ENCODE measurements at places on chromosomes 13 and 19.

DNA sequence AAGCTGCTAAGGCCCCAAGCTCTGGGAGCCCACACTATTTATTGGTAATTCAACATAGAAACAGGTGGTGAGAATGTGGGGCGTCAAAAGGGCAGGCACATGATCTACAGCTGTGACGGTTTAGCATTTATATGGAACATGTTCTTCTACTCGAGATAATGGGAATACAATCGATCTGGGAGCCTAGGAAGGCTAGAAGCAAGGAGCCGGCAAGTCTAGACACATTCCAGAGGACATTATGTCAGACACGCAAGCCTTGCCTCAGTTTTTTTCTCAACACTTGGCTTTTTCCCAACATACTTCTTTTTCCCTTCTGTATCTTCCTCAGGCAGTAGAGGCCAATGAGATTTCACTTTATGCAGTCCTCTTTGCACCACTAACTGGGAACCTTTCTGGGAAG lies 315.7 kb upstream of the SLITRK5 start:
- DNase-seq, result no peak

- DNase-seq, result no peak
These were observed 603.7 kb downstream of the UQCRFS1 start for GRCh38 chr19:28609091-28609755.

GRCh38 chr19:1177322-1178114 lies 3.5 kb upstream of the SBNO2 start:
- DNase-seq, result no peak

GRCh38 chr19:13926715-13927114 lies 11.5 kb downstream of the PODNL1 start:
- DNase-seq, result no peak

GRCh38 chr19:2732883-2733282 lies 6.9 kb downstream of the SLC39A3 start:
- DNase-seq, result no peak

DNA sequence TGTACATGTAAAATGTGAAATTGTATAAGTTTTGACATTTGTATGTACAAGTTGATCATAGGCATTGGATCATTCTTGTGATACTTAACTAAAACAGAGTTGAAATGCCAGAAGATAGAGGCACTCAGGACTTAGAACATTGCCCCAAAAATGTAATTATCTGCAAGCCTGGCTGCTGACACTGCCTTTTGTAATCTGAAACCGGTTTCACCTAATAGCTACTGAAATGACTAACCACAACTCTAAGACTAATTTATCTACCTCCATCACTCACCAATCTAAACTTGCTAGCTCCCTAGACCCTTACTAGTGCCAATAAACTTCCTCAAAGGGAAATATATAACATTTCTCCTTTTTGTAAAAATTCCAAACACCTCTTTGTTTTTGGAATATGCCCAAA lies 2596.2 kb downstream of the PCDH9 start:
- DNase-seq, result no peak

DNA sequence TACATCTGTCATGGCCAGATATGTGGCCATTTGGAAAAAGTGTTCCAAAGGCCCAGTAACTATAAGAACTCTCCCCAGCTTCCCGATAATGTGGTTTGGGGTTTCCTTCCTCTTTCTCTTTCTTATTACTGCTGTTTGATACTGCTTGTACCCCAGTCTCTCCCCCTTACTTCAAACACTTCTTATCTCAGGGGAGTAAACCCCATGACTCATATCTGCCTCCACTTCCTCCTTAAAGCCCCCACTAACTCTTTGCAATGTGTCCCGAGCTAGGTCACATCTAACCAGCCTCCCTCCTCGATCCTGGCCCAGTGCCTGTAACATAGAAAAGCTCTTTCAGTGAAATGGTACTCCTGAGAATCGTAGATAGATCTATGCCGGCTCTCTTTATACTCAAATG lies 82.4 kb upstream of the STARD13 start:
- no peak for DNase-seq

- no peak for DNase-seq
These were observed 6.8 kb downstream of the FUT6 start for GRCh38 chr19:5832527-5833216.

DNA sequence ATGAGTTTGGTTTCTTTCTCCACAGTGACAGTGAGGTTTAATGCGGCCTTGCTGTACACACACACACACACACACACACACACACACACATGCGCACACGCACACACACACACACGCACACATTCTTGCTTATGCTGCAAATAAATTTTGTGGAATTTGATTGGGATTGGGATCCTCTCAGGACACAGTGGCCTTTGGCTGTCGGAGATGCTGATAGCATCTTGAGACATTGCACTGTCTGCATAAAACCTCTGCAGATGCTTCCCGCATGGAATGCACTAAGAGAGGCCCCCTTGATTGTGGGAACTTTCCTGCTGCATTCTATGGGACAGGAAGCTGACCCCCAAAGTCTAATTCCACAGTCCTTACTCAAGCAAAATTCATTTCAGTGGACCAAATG lies 145.6 kb downstream of the FLT1 start:
- no peak for DNase-seq

- no peak for DNase-seq
These were observed at the start of gene ZNF582 for GRCh38 chr19:56393119-56394012. ZNF582 (minus strand) TSS chr19:56393534; CDS start chr19:56391752, 1,782 bp downstream.

DNA sequence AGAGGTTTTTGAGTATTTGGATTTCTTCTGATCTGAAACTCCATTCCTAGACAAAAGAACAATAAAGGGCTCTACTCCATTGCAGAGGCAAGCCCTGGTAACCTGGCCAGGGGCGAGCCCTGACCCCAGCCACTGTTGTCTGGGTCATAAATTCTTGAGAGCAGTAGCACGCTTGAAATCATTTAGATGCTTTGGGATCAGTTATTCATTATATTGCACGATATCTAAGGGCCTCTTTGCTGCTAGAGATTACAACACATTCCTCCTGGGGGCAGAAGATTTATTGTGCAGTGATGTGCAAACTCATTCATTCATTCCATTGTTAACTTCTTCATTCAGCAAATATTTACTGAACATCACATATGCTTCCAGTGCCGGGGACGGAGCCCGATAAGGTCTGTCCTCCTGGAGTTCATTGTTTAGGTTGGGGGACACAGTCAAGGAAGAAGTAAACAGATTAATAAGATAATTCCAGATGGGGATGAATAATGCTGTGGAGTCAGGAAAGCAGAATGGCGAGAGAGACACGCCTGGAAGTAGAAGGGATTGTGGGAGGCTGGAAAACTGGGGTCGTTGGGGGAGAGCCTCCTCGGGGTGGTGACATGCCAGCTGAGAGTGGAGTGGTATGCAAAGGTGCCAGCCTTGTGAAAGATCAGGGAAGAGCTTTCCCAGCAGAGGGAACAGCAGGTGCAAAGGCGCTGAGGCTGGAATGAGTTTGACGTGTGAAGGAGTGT lies 34.9 kb downstream of the SIPA1L3 start:
- DNase-seq, result no peak

- DNase-seq, result peak; percentile 65
These were observed 42.7 kb downstream of the ADPRHL1 start for GRCh38 chr13:113410472-113411201.

DNA sequence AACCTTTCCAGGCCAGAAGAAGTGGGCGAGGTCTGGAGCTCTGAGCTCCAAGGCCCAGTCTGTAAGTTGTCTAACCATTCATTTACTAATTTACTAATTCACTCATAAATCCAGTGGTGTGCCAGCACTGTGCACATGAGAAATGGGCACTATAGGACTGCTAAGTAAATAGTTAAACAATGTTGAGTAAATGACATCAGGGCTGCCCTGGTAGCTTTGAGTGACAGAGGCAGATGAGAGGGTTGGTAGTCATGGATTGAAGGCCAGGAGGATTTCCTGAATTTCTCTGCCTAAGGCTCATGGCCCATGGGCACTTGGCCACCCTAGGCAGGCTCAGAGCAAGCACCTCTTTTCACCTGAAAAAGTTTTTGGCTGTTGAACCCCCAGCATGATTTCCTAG lies 216.9 kb upstream of the RXFP2 start:
- no peak for DNase-seq

DNA sequence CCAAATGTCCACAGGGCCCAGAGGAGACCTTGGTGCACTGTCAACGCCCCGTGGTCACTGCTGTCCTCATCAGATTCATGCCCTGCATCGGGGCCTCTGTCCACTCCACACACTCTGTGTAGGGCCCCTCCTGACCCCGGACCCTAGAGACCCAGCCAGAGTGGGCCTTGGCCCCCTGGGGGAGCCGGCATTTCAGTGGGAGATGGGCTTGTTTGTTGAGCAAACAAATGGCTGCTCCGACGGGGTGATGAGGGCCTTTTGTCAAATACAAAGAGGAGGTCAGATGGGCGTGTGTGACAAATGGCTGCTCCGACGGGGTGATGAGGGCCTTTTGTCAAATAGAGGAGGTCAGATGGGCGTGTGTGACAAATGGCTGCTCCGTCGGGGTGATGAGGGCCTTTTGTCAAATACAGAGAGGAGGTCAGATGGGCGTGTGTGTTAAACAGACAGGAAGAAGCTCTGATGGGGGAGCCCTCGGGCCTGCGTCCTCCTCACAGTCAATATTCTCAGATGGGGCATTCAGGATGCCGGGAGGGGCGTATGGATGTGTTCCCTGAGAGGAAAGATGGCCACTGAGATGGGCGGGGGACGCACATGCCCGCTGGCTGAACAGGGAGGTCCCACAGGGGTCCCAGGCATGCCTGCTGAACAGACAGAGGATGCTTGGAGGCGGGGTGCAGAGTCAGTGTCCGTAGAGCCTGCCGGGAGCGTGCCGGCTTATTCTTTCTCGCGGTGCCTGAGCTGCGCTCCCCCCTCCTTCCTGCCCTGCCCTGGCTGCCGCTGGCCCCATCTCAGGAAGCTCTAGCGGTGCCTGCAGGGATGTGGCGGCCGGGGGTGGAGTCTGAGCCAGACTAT lies 36.3 kb downstream of the SMIM24 start:
- DNase-seq, result no peak
